ENCODE measurements at places on chromosomes 11 and 22.

DNA sequence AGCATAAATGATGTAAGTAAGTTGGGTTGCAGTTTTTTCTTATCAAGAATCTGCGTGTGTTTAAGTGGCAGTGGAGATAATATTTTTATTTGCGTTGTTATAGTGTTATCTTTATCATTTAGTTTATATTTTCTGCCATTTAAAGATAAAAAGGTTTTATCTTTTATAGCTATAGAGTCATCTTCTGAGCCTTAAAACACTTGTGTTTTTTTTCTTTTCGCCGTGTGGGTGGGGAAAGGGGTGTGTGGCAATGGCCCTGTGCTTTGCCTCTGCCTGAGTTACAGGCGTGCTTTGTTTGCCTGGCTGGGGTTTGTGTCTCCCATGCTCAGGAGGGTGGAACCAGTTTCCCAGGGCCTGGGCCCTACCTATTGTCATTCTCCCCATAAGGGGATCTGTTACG is 16.2 kb downstream of the ARHGEF12 start:
- DNase-seq: no peak

GRCh38 chr11:8338138-8338537 is 74.5 kb upstream of the LMO1 start:
- no peak for DNase-seq

GRCh38 chr22:33842006-33842354 is 78.3 kb downstream of the LARGE1 start:
- no peak for DNase-seq

GRCh38 chr22:50305923-50306566 is 1.4 kb downstream of the PLXNB2 start:
- no peak for DNase-seq

DNA sequence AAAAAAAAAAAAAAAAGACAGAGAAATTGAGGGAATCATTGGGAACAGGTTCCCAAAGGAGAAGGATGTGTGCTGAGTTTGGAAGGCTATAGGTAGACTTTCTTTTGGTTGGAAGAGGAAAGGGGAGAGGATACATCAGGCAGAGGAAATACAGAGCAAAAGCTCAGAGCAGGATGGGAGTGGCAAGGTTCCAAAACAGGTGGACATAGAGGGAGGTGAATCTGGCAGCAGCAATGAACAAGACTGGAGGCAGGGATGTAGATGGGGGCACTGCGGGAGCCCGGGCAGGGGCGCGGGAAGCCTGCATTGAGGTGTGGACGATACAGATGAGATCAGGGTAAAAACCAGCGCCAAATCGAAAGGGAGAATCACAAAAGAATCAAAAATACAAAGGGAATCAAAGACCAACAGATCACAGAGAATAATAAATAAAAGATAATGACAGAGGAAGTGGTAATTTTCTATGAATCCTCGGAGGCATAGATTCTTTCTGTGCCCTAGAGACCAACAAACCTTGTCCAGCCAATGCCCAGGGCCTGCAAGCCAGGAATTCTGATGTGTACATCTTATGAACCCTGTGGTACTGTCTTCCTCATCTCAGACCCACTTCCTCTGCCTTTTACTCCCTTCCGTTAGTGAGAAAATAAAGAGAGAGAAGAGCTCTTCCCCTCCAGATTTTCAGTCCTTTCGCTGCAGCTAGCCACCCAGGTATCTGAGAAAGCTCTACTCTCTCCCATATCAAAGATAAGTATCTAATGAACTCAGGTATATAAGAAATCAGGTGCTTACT is 70.3 kb downstream of the SLC1A2 start:
- no peak for DNase-seq

GRCh38 chr22:36113121-36113520 is 47.4 kb downstream of the APOL3 start:
- no peak for DNase-seq

DNA sequence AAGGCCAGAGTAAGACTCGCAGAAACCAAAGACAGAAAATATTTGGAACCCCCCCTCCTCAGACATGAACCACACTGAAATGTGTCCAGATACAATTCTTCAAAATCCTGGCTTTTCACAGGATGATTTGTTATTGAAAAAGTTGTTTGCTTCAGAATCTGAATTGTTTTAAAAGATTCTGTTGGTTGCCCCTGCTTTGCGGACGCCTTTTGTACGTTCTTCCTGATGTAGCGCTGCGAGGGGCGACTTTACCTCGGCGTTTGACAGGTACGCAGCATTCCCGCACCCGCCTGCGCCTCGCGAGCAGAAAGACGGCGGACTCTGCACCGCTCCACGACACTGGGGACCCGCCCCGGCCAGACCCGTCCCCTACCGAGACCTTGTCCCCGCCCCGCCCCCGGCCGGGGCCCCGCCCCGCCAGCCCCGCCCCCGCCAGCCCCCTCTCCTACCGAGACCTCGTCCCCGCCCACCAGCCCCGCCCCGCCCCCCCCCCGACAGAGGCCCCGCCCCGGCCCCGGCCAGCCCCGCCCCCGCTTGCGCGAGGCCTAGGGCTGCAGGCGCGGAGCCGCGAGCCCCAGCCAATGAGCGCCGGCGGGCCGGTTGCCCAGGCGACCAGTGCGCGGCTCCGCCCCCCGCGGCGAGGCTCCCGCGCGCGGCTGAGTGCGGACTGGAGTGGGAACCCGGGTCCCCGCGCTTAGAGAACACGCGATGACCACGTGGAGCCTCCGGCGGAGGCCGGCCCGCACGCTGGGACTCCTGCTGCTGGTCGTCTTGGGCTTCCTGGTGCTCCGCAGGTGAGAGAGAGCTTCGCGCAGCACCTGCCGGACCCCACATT is at the start of gene GLB1L2:
Gene GLB1L2, plus strand, starts transcription at position 635 of the 835 bp plus-strand sequence. Its CDS starts 74 bp downstream, at position 709.
- peak; percentile 57 for DNase-seq

GRCh38 chr11:10606536-10607208 is 38.2 kb upstream of the LYVE1 start:
- DNase-seq: no peak

DNA sequence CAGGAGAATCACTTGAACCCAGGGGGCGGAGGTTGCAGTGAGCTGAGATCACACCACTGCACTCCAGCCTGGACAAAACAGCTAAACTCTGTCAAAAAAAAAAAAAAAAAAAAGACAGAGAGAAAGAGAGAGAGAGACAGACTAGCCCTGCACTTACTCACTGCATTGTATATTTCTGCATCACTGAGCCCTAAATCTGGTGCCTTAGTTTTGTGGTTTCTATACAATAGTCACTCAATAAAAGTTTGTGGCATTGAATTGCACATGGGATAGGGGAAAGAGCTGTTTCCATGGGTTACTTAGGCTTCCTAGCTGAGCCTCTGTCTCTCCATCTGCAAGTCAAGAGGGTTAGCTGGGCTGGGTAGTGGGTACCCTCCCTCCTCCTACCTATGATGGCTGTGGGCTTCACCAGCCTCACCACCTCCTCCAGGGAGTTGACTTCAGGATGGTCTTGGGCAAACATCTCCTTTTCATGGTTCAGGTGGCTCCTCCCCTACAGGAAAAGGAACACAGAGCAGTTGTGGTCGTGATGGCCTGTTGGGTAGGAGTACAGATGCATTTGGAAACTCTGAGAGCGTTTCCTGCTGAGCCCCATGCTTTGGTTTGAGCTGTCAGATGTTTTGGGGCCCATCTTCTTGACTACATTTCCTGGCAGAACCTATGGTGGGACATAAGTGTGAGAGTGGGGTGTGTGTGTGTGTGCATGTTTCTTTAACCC is 73.2 kb downstream of the CCDC81 start:
- no peak for DNase-seq

DNA sequence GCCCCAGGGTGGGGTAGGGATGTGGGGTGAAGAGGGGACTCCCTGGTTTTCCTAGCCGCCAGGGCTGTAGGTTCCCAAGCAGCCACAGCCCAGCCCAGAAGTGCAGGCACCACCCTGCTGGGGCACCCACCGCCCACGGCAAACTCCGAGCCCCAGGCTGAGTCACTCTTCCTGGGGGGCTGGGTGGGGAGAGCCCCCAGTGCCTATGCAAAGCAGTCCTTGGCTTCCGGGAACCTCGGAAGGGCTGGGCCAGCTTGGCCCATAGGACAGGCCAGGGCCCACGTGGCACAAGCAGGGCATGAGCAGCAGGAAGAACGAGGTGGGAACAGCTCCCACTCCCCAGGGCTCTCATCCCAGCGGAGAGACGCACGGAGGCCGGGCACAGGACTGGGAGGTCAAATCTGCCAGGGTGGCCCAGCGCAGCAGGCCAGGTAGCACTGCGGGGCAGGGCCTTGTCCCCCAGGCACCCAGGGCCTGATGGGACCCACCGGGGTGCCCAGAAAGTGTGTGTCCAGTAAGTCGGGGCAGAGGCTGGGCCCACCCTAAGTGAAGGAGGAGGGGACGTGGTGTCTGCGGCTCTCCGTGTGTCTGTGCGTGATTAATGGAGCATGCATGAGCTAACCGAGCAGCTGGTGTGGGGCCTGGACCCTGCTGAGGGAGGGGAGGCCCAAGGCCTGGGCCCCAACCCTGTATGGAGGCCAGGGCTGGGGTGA is 4.6 kb upstream of the IL17REL start:
- peak; percentile 85 for DNase-seq

- no peak for DNase-seq
These were observed 36.5 kb upstream of the SMIM38 start for GRCh38 chr11:69119190-69119589.

DNA sequence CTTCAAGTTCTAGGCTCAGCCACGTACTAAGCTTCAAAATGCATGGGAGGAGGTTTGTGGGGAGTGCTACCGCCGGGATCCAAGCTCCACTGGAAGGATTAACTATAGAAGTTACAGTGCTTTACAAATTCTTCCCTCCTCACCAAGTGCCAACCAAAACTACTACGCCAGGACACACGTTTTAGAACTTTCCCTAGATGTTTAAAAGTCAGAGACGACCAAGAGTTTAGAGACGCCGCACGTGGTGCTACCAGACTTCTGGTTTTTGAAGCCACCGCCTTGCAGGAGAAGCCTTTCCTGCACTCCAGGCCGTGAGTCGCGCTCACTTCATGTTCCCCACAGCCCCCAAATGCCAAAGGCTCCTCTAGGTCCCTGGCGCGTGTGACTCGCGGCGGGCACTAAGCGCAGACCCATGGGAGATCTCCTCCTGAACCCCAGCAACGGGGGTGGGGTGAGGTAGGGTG is 734 bp downstream of the SNU13 start:
- no peak for DNase-seq

GRCh38 chr11:109706945-109707344 is 285.0 kb downstream of the C11orf87 start:
- no peak for DNase-seq

- DNase-seq: no peak
These were observed 3.5 kb downstream of the SCN3B start for GRCh38 chr11:123650901-123651300.

DNA sequence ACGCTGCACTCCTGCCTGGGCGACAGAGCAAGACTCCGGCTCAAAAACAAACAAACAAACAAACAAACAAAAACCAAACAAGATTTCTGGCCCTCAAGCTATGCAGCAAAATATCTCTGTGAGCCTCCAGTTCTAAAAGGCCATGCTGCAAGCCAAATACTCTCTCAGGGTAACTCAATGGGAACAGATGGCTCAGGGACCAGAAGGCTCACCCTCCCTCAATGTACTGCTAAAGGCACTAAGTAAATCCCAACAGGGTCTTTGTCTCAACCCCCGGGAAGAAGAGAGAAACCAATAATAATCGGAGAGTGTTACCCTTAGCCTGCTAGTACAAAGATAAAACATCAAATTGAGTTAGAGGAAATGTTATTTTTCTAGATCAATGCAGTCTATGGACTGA is 119.7 kb upstream of the ZC3H12C start:
- no peak for DNase-seq

DNA sequence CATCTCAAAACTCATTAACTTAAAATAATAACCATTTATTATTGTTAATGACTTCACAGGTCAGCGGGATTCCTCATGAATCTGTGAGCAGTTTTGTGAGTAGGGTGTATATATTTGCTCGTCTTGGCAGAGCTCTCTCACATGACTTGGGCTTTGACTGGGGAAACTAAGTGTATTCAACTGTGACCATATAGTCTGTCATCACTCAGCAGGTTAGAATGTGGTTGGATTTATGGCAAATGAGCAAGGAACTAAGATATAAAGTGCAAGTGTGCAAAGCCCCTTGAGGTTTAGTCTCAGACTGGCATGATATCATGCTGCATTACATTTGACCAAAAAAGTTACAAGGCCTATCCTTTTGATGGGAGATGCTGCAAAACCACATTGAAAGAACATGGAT is 254.8 kb downstream of the CNTN5 start:
- no peak for DNase-seq

GRCh38 chr11:57434640-57435546 is 8.0 kb upstream of the SLC43A3 start:
- DNase-seq: no peak

- no peak for DNase-seq
These were observed 42.5 kb downstream of the DGCR2 start for GRCh38 chr22:19079691-19080090.

GRCh38 chr22:23159291-23159630 is 14.0 kb downstream of the RAB36 start:
- DNase-seq: no peak

DNA sequence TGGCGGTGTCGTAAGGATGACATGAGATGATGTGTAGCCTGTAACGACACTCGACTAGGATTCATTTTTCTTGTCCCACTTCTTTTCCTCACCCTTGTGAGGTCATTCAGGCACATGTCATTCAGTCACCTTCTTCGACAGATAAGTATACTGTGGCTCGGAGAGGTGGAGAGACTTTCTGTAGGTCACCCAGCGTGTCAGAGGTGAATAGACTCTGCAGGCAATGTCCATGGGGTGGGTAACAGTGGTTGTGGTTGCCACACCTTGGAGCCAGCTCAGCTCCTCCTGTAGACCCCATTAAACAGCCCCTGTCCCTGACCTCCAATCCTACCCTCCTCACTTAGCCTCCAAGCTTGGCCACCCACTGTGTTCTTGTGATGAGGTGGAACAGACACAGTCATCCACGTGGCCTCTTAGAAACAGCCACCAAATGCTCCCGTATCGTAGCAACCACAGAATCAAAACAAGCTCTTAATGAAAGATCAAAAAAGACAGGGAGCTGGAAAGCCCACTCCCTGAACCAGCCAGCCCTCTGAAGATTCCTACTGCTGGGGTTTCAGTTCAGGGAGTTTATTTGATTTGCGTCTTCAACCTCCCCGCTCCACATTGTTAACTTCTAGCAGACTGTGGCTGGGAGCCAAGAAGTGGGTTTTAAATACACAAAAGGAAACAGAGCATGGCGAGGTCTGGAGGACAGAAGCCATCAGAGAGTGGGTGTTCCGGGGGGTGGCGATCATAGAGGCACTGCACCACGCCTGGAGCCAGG is 89.0 kb upstream of the GRK3 start:
- no peak for DNase-seq
